ENCODE measurements at places on chromosomes 1 and 21.

DNA sequence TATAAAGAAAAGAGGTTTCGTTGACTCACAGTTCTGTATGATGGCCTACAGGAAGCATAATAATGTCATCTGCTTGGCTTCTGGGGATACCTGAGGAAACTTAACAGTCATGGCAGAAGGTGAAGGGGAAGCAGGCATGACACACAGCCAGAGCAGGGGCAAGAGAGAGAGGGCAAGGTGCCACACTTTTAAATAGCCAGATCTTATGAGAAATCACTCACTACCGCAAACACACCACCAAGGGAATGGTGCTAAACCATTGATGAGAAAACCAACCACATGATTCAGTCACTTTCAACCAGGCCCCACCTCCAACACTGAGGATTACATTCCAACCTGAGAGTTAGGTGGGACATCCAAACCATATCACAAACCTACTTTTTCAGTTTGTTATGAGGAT is 245.9 kb upstream of the SGIP1 start:
- DNase-seq: no peak

DNA sequence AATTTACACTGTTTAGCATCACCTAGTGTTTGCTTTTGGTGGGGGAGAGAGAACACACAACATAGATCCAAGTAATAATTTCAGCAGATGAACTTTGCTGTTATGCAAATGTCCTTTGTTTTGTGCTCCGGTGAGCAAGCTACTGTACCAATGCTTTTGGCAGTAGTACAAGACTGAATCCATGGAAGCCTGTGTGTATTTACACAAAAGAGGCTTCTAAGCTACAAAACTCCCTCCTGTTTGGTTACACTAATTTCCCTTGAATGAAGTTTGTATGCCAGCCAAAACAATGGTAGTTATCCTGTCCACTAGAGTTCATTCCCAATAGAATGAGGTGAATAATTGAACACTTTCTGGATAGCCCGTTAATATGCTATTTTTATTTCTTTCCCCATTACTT is 320.5 kb downstream of the KCTD3 start:
- peak; percentile 5 for DNase-seq

DNA sequence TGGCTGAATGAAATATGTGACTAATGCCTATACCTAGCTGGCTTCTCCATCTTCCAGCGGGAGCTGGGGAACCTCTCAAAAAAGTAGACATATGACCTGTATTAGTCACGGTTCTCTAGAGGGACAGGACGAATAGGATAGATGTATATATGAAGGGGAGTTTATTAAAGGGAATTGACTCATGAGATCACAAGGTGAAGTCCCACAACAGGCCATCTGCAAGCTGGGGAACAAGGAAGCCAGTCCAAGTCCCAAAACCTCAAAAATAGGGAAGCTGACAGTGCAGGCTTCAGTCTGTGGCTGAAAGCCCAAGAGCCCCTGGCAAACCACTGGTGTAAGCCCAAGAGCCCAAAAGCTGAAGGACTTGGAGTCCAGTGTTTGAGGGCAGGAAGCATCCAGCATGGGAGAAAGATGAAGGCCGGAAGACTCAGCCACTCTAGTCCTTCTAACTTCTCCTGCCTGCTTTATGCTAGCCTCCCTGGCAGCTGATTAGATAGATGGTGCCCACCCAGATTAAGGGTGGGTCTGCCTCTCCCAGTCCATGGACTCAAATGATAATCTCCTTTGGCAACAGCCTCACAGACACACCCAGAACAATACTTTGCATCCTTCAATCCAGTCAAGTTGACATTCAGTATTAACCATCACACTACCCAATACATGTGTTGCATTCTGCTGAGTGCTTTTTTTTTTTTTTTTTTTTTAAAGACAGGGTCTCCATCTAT is 19.6 kb downstream of the OLIG1 start:
- DNase-seq: no peak

DNA sequence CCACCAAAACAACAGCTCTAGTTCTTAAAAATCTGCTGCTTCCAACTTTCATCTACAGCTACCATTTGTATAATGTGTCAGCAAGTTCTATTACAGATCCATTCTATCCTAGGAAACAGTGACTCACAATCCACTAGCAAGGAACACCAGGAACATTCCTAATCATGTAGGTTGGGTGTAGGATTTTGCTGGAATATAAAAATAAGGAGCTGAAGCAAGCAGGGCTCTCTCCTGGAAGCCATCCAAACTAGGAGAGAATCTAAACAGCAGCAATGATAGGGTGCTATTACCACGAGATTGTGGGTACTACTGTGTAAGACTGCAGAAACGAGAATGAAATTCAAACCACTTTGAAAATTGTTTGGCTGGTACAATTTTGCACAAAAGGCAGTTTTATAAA is 135.0 kb downstream of the PTPN14 start:
- no peak for DNase-seq

DNA sequence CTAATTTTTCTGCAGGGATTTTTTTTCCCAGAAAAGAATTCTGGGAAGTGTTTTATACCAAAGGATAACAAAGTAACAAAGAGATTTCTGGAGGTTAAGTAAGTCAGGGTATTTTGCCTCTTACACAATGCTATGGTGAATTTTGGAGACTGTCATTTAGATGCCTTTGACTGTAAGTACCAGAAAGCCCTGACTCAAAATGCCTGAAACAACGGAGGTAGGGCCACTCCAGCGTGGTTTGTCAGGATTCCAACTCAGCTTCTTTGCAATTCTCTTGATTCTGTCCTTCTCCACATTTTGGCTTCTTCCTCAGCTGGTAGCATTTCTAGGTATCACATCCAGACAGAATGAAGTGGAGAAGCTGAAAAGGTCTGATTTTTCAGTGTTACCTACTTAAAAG is 106.5 kb downstream of the UCHL5 start:
- no peak for DNase-seq

DNA sequence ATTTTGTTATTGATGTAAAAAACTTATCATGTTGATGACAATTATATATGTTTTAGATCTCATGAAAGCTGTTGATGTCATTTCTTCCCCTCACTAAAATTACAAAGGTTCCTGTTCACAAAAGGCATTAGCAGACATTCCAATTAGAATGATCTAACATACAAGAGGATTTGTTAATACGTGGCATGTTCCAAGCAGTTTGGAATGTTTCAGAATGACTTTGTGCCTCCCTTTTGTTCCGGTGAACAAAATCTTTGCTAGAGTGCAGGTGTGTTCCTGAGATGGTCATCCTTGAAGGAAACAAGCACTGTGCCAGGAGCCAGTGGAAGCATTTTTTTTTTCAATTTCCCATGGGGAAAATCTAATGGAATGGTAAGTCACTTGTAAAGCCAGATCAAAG is 108.0 kb upstream of the KCTD3 start:
- DNase-seq: no peak

GRCh38 chr1:31043631-31044030 is 21.9 kb downstream of the PUM1 start:
- peak; percentile 26 for DNase-seq

DNA sequence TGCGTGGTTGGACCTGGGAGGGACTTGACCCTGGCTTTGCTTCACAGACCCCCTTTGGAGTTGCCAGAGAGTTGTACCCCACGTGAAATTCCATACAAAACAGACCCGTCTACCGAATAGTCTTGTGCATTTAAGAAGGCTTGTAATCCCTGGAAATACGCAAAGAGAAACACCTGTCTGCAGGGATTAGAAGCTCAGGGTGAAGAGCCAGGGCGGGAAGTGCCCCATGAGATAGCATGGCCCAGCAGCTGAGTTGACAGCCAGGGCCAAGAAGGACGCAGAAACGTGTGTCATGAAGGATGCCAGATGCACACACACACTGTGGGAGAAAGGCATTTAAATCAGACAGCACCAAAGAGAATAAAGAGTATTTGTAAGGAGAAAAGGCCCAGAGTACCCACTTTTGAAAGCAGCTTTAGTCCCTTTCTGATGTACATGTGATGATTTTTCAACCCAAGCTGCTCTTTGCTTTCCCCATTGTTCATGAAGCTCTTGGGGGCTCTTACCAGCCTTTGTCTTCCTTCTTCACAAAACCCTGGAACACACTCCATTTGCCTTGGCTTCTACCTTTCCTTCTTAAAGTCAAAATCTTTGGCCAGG is 46.6 kb downstream of the PCP4 start:
- no peak for DNase-seq

- peak; percentile 37 for DNase-seq
These were observed 5.7 kb downstream of the ALG14 start for GRCh38 chr1:95067062-95067461.

- no peak for DNase-seq
These were observed 27.7 kb upstream of the FMO1 start for GRCh38 chr1:171220581-171221054.

GRCh38 chr1:101025283-101025656 is 314 bp downstream of the DPH5 start:
- no peak for DNase-seq

DNA sequence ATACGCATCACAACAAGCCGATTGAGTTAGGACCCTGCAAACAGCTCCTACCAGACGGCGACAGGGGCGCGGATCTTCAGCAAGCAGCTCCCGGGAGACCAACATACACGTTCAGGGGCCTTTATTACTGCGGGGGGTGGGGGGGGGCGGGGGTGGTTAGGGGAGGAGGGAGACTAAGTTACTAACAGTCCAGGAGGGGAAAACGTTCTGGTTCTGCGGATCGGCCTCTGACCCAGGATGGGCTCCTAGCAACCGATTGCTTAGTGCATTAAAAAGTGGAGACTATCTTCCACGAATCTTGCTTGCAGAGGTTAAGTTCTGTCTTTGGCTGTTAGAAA is 162.0 kb downstream of the RUNX1 start:
- no peak for DNase-seq

GRCh38 chr21:15719976-15720375 is 9.8 kb upstream of the USP25 start:
- DNase-seq: no peak

- no peak for DNase-seq
These were observed 24.9 kb downstream of the USP25 start for GRCh38 chr21:15754640-15755039.

DNA sequence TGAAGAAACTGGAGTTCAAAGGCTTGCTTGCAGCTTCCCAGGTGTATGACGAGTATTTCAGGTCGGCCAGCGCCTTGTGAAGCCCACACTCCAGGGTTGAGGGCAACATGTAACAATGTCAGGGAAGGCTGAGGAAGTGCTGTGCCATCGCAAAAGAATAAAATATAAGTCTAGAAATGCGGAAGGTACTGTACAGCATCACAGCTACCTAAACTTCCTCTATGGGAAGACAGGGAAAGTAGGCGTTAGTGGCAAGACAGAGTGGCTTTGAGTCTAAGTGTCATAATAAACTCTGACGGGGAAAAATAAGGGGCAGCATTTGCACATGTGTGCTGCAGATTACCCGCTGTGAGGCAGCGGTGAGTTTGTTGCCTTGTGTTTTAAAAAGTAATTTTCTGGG is 28.9 kb downstream of the DOP1B start:
- no peak for DNase-seq

- DNase-seq: no peak
These were observed 18.6 kb upstream of the PTPRC start for GRCh38 chr1:198620218-198620617.

GRCh38 chr1:233379869-233380438 is 52.4 kb downstream of the MAP3K21 start:
- no peak for DNase-seq

GRCh38 chr1:235079443-235080296 is 49.0 kb downstream of the TOMM20 start:
- no peak for DNase-seq

DNA sequence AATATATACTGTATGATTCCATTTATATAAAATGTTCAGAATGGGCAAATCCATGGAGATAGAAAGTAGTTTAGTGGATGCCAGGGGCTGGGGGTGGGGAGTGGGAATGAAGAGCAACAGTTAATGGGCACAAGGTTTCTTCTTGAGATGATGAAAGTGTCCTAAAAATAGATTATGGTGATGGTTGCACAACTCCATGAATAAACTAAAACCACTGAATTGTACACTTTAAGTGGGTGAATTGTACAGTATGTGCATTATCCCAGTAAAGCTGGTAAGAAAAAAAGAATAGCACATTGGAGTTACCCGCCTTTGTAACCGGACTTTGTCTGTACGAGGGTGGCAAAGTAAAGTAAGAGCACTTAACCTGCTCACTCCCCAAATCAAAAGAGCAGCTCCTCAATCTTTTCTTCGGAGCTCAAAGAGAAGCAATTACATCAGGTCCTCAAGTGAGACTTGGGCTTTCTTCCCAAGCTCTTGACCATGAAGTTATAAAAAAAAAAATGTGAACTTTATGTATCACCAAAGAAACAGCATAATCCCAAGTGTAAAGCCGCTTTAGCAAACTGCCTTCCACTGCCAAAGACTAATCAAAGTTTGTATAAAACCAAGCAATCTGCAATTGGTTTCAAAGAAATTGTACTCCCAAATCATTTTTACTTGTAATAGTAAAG is 32.1 kb downstream of the ALDH9A1 start:
- DNase-seq: no peak

DNA sequence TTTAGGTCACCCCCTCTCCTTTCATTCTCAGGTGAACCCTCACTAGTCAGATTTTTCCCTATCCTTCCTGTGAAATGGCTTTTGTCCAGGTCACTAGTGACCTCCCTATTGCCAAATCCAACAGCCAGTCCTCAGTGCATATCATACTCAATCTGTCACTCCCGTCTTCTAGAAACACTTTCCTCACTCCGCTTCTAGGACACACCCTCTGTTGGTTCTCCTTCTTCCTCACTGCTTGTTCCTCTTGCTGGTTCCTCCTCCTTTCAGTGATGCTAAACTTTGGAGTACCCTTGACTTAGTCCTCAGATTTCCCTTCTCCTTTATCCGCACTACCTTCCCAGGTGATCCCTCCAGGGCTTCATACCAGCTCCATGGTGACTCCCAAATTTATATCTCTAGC is 94.3 kb downstream of the RNF220 start:
- DNase-seq: no peak

GRCh38 chr1:237035759-237036158 is 6.2 kb upstream of the RYR2 start:
- no peak for DNase-seq

- DNase-seq: no peak
These were observed 2.5 kb downstream of the TGFBR3 start for GRCh38 chr1:91883470-91883869.

DNA sequence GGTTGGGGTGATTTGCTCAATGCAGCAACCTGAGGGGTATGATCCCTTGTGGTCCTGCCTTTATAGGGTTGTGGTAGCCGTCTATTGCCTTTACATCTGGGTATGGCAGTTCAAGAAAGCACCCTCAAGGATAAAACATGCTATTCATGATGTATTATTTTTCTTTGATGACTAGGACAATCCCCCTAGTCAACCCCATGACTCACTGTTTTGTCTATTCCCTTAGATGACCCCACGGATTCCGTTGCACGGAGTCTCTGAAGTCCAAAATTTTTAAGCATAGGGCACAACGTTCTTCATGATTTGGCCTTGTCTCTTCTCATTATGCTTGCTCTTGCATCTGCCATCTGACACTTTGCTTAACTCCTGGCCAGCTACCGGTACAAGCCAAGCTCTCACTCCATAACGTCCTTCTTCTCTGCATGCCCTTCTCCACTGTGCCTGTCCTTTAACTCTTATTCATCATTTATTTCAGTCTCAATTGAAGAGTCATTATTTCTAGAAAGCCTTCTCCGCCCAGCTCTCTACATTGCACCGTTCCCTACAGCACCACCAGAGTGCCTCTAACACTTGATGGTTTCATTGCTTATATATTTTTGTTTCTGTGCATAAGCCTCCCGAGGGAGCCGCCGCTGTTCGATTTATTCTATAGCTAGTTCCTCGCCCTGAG is 838 bp upstream of the DISP1 start:
- DNase-seq: no peak

GRCh38 chr1:92483610-92484471 is 2.9 kb downstream of the GFI1 start:
- DNase-seq: peak; percentile 54

All from NCI-H2107 (cell line).